ENCODE measurements at places on chromosomes 6 and 20. TPM values are rescaled to one million over a fixed set of nuclear protein-coding genes. Genes with fewer than 3 reads are reported as not detected.

PTCHD4 gene
- 0.98 TPM for total RNA-seq

MYB gene
- total RNA-seq: not detected

SEMG1 gene
- not detected for total RNA-seq

DCBLD1 gene
- total RNA-seq: 19.7 TPM

VGLL2 gene
- total RNA-seq: not detected

HLA-DMB gene
- total RNA-seq: 32.4 TPM
